ENCODE measurements at places on chromosomes 12 and 14.

DNA sequence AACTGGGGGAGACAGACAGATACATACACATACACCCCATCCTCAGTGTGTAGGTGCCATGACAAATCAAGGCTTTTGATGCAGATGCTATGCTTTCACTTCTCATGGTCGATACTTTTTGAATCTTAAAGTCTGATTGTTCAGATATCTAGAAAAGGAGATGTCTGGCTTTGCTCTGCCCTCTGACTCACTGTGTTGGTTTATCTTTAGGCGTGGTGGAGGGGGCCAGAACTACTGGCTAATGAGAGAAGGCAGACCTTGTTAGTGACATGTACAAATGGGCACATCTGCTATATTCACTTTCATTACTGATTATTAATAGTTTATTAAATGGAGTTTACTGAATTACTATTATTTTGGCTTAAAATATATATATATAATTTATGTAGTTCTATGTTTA, 444.3 kb upstream of the RGS6 start:
- no peak for DNase-seq

GRCh38 chr12:43284486-43285158, 267.4 kb downstream of the ADAMTS20 start:
- DNase-seq: no peak

DNA sequence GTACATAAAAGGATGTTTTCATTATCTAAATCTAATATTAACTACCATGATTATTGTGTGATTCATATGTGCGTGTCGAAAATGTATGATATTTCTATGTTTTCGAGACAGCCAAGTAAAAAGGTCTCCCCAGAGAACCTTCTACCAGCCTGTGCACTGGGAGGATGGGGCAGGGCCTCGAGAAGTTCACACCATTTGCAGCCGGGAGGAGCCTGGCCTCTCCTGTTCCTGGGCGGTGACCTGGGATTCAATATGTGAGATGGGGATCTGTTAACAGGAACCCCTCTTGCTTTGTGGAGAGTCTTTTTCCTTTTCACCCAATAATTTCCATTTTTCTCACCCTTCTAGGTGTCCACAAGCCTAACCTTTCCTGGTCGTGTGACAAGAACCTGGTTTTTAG, 189.3 kb downstream of the IPO8 start:
- no peak for DNase-seq

GRCh38 chr12:119957135-119957534, 31.9 kb upstream of the BICDL1 start:
- no peak for DNase-seq

DNA sequence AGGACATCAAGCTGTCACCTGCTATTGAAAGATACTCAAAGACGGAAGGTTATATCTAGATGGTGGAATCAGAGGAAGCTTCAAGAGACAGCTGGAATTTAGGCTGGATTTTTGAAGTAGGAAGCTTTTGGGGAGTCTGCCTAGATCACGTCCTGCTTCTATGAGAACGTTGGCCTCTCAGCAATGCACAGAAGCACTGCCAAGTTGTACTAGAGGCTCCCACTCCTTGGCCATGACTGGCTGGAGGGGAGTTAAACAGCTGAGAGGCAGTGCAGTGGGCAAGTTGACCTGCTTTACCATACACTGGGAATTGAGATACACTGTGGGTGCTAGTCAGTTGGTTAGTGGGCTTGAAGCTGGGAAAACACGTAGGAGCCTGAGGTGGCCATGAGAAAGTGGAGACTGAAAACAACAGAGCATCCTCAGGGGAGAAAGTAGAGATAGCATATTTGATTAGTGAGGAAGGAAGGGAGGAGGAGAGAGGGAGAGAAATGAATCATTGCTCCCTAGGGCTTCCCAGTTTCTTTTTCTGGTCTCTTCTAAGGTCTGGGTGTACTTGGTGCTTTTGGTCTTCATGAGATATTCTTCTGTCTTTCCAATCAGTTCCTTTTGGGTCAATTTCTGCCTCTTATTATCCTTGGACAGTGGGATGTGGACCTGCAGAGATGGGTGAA, 110.8 kb downstream of the EMP1 start:
- DNase-seq: no peak

- DNase-seq: no peak
These were observed 94.7 kb upstream of the OR4E1 start for GRCh38 chr14:21768116-21768874.

DNA sequence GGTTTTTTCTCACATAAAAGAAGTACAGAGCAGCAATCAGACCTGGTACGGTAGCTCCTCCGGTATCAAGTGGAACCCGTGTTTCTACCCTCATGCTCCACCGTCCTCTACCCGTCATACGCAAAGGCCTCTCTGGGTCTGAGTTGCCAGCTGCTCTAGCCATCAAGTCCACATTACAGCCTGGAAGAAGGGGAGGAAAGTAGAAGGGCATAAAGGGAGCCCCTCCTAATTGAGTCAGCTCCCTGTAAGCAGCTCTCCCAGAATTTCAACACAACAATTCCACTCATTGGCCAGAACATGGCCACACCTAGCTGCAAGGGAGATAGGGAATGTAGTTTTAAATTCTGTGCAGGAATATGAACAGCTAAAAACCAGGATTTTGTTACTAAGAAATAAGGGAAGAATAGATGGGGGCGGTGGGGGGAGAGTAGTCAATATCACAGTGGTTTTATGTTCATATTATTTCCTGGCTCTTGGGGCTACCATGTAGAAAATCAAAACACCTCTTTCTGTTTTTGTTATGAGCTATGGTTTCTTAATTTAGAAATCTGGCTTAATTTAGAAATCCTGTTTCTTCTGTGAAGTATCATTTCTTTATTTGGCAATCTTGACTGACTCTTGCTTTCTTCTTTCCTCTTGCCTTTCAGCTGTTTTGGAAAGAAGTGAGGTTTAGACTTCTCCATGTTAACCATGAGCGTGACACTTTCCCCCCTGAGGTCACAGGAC, 103.9 kb downstream of the AKAP6 start:
- no peak for DNase-seq

DNA sequence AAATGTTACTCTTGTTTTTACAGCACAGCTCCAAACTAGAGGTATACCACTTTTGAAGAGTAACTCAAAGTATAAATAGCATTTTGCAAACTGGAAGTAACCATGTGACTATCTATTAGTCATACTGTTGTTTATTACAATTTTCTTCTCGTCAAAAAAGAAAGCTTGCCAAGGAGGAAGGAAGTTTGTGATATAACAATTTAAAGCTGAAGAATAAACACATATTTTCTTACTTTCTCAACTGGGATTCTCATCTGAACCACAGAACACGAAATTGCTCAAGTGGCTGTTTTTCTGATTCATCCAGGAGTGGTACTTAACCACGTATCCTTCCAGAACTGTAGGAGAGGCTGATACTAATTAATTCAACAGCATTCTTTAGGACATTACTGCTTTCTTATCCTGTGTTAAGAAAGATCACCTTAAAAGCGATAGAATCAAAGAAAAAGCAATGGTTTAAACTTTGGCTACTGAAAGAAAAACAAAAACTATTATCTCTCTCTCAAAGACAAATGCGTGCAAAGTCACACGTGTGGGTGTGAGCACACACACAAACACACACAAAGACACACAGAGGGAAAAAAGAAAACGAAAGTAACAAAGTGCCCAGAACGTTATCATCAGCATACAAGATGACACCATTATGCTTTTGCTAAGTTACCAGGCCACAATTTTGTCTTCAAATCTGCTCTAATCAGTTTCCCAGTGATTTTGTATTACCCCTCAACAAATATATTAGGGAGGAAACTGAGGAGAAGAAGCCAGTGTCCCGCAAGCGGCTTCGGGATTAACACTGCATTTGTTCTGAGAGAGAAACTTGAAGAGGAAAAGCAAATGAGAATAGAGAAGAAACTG, at the start of gene CLEC2B:
Gene CLEC2B (minus strand): TSS at position 48 of the 855 bp plus-strand sequence.
- DNase-seq: no peak

GRCh38 chr12:74747305-74747704, 209.7 kb downstream of the ATXN7L3B start:
- no peak for DNase-seq

DNA sequence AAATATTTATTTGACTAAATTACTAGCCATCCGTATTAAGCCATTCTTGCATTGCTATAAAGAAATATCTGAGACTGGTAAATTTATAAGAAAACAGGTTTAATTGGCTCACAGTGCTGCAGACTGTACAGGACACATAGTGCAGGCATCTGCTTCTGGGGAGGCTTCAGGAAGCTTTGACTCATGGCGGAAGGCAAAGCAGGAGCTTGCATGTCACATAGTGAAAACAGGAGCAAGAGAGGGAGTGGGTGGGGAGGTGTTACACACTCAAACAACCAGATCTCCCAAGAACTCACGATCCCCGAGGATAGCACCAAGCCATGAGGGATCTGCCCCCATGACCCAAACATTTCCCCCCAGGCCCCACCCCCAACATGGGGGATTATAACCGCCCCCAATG, 26.7 kb upstream of the RAB21 start:
- DNase-seq: no peak

- DNase-seq: no peak
These were observed 171.7 kb downstream of the SLC5A8 start for GRCh38 chr12:101038289-101038871.

DNA sequence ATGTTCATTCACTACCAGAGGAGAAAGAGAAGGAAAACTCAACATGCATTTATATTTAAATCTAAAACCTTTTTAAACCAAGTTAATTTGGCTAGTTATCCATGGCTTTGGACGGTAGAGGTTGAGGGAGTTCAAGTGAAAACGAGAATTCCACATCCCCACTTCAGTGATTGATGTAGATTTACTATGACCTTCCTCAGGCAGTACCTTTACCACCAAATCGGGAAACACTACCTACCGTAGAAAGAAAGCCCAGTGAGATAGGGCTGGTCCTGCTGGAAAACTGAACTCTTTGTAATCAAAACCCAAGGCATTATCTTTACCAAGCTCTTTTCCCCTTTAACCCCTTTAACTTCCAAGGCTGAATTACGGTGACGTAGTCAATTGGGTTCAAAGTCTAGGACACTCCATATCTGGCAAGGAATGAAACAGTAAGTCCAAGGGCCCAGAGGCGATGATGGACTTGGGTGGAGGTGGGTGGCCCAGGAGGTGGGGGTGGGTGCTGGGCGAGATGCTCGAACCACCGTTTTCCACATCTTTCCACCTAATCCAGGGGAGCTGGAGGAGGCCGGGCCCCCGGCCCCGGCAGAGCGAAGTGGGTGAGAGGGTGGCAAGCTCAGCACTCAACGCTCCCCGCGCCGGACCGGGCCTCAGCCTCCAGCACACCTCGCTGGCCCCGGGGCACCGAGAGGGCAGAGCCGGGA, 618 bp downstream of the SEC23A start:
- DNase-seq: peak; percentile 94

DNA sequence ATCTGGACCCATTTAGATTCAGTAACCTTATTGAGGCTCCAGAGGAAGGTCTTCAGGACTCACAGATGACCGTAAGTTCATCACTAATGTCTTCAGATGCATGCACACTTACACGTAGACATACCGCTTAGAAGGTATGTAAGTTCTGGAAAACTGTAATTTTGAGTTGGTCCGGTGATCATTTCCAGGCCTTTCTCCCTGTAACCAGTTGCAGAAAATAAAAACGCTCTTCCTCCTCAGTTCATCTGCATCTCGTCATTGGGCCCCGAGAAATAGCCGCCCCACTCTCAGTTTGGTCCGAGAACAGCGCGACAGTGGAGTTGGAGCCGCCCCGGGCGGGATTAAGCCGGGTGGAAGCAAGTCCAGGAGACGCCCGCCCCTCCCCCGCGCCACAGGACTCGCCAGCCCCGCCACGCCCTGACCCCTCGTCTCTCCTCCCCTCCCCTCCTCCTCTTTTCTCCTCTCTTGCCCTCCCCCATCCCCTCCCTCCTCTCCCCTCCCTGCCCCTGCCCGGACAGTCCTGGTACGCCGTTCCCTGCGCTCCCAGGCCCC, 83.7 kb downstream of the TNFAIP2 start:
- DNase-seq: no peak

- DNase-seq: no peak
These were observed 86.1 kb downstream of the NCOR2 start for GRCh38 chr12:124481257-124481750.

GRCh38 chr14:77092676-77093075, 5.4 kb upstream of the CIPC start:
- DNase-seq: no peak

DNA sequence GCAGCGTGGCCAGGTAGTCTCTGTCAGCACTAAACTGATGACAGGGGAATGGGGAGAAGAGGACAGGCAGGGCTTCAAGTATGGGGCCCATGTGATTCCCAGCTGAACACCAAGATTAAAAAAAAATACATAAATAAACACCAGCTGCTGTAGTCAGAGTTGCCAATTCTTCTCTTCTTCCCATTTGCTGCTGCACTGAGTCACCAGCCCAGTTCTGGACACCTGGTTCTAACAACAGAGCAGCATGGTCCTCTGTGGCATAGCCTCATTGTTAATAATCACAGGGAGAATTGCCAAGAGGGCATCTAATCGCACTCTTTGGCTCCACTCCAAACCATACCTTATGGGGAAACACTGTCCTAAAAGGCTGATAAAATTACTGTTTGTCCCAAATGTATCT, 15.1 kb downstream of the PPM1H start:
- no peak for DNase-seq

- DNase-seq: no peak
These were observed 138.5 kb downstream of the MGAT4C start for GRCh38 chr12:86117711-86118110.

- no peak for DNase-seq
These were observed 23.9 kb downstream of the PALS1 start for GRCh38 chr14:67265131-67265530.

GRCh38 chr14:23352506-23353432, at the start of gene SLC22A17:
TSS of gene SLC22A17 (minus strand) at chr14:23352887.
- DNase-seq: no peak
